Lung microvascular endothelial cell (primary cell): ENCODE measurements at places on chromosomes 2 and 18.

- peak; percentile 41 for DNase-seq
Observed at GRCh38 chr18:23458830-23459529, 5.9 kb downstream of the RIOK3 start.

DNA sequence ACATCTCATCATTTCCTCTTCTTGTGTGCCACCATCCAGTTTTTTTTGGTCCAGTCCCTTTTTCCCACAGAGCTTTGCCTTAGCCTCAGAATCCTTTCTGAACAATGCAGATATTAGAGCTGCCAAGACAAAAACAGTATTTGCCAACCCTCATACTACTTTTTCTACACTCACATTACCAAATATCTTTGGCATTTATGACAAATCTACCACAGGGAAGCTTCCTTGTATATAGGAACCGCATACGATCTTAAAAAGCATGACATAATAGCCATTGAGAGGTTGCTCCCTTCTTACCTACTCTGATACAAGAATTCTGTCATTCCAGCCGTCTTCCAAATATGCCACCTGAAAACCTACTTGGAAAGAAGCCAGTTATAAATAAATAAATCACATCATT lies 9.4 kb downstream of the ZNF24 start:
- no peak for DNase-seq

- no peak for DNase-seq
Observed at GRCh38 chr2:131148426-131148825, 43.3 kb downstream of the PLEKHB2 start.

GRCh38 chr2:44705876-44706480 lies 235.5 kb upstream of the SIX3 start:
- DNase-seq, result no peak

DNA sequence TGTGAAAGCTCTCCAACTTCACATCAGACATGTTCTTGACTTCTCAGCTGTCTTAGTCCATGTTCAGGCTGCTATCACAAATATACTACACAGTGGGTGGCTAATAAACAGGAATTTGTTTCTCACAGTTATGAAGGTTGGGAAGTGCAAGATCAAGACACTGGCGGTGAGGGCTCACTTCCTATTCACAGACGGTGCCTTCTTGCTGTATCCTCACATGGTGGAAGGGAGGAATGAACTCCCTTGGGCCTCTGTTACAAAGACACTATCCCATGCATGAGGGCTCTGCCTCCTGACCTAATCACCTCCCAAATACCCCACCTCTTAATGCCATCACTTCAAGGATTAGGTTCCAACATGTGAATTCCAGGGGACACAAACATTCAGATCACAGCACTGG lies 9.7 kb downstream of the UXS1 start:
- no peak for DNase-seq

DNA sequence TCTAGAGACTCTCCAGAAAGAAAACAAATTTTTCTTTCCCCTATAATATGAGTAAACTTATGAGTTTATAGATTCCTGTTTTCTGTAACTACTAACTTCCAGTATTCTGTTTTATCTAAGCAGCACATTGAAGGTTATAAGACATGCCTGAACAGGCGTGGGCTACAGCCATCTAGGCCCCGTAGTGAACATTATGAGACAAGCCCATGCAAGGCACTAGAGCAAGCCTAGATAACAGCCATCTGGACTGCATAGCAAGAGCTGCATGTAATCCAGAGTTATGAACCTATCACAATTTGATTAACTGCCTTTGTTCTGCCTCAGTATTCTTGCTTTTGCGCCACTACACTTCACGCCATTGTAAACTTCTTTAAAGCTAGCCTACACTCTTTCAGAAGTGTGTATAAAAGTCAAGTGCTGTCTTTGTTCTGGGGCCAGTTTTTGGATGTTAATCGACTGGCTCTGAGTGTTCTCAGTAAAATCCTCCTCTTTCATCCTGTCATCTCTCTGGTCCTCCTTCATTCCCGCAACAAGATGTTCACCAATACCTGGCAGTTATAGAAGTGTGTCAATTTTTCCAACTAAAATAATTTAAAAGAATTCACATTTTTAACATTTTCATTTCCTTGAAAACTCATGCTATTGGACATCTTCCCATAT lies 3.0 kb upstream of the SULT1C3 start:
- DNase-seq, result no peak

DNA sequence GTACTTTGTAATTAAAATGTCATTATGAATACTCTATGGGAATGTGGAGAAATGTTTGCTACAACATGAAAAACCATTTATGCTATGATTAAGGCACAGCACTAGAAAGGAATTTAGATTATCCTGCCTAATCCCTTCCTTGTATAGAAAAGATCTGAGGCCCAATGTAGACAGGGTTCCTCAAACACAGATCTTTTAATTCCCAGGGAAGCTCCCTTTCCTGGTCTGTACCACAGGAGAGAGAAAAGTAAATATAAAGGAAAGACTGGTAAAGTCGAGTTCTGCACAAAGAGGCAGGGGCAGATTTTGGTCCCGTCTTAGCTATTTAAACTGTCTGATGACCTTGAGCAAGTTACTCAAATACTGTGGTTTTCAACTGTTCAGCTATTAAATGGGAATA lies 84.7 kb downstream of the ICA1L start:
- DNase-seq, result no peak

DNA sequence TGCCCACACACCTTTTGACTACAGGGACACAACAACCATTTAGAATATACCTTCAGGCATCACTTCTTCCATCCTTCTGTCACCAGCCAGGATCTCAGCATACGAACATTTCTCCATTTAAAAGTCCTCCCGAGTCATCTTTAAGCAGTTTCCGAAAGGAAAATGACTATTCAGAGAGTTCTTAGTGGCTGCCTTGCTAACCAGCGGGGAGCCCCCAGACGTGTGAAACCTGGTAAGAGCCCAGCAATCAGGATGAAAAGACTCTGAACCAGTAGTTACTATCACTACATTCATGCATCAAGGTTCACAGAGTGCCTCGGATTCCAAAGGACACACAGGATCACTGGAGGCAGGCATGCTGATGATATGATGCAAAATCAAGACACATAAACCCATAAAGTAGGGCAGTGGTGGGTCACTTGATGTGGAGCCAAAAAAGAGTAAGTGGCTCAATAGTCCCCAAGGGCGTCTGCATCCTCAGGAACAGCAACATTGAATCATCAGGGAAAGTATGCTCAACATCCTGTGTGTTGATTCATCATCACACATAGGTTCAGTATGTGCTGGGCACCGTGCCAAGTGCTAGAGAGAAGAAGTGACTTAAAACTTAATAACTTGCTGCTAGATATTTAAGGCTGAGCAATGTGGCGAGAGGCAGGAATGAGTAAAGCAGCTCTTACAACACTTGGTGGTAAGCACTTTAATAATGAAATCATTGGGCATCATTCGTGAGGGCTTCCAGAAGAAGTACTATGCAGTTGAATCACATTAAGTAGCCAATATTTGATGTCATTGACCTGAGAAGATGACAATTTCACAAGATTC lies 4.4 kb downstream of the CCL20 start:
- DNase-seq, result peak; percentile 85
